ENCODE measurements at places on chromosomes 11 and 22.

- DNase-seq, result no peak
Observed at GRCh38 chr11:87722756-87723565, 452.3 kb downstream of the RAB38 start.

DNA sequence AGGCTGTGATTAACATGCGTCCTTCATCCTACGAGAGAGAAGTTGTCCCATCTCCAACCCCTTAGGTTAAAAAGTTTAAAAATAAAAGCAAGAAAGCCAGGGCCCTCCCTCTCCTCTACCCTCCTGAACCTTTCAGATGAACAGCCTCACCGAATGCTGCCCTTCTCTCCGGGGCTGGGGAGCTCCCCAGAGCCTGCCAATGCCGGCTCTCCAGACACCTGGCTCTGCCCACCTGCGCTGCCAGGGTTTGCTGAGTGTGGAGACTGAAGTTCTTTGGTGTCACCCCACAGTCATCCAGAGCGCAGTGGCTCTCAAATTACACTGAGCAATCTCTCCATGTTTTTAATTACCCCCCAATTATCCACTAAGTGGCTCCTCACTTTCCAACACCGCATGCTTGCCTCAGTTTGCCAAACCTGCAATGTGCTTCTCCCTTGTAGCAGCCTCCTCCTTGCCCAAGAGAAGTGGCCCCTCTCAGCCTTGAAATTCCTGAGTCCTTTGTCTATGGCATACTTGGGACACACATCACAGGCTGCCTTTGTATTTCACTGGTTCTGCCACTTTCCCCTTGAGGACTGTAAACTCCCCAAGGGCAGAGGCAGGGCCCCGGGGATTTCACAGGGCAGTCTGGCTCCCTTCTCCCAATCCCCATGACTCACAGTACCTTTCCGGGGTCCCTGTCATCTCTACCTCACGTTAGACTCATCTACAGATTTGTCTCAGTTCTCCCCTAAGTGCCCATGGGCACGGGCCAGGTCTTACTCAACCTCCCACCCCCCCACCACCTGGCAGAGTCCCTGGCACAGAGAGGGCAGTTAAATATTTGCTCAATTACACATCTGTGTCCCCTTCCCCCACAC is 2.0 kb downstream of the MYH9 start:
- DNase-seq, result no peak

- DNase-seq, result no peak
Observed at GRCh38 chr11:134231958-134232659, 7.6 kb downstream of the VPS26B start.

- no peak for DNase-seq
Observed at GRCh38 chr22:22141771-22142591, 102.6 kb upstream of the VPREB1 start.

DNA sequence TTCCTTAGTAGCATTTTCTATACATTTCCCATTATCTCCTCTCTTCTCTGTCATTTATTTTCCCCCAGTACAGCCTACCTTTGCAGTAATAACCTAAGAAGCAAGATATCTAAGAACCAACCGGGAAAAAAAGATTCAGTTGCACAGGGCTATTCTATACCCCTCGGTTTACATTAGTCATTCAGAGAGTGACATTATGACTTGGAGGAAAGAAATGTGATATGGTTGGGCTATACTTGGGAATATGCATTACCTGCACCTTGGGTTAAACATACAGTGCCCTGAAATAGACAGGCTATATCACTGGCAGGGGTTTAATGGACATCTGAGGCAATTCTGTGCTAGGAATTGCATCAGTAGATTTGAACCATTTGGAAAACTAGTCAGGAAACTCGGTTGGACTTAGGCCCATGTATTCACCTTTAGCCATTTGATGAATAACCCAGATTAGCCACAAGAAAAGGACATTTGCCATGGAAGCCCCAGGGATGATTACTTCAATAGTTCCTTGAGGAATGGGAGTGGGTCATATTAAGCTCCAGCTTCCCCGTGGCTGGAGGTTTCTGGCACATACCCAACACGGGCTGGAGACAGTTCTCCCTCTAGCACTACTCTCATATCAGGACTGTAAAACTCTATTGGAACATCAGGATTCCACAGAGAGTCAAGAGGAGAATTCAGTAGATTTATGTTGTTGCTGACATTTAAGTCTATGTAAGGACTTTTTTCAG is 973.2 kb downstream of the NTM start:
- no peak for DNase-seq

- DNase-seq, result no peak
Observed at GRCh38 chr11:116109228-116109627, 605.0 kb upstream of the CADM1 start.

DNA sequence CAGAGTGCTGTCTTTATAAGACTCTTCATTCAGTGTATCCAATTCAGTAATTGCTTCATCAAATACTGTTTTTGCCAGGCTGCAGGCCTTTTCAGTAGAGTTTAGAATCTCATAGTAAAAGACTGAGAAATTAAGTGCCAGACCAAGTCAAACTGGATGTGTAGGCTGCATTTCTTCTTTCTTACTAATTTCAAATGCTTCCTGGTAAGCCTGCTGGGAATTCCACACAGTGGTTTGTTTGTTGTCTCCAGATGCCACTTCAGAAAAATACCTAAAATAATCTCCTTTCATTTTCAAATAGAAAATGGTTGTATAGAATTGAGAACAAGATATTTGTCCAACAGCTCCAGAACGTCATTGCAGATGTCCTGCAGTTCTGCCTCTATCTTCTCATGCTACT is 34.7 kb downstream of the LDHAL6A start:
- DNase-seq, result no peak

DNA sequence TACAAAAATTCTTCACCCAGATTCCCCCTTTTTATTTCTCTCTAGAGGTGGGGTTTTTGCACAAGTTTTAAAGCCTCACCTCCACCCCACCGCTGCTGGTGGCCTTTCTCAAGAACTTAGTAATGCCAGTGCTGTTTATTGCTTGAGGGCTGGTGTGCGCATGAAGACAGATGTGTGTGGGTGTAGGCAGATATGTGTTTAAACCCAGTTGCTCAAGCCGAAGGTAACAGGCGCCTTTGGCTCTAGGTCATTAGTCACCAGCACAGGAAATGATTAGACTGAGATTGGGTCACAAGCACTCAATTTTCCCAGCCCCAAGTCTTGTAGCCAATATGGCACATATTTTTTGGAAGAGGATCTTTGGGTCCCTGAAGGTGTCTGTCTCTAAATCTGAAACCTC is 2.7 kb upstream of the CLMP start:
- no peak for DNase-seq

DNA sequence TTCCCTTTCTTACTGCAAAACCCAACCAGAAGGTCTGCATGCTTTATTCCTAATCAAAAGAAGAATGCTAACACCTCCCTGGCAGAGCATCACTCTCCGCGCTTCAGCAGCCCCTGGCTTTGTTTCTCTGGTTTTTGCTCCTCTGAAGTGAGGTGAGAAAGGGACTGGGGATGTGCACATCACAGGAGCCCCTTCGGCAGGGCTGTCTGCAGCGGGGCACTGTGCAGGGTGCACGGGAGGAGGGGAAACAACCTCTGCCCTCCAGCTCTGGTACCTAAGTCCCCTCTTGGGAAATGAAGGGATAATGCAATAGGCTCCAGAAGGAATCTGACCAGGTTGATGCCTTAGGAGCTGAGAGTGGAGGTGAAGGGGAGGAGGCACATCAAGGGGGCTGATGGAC is 312.7 kb downstream of the NTM start:
- no peak for DNase-seq

- DNase-seq, result no peak
Observed at GRCh38 chr22:48868554-48868953, 959.1 kb downstream of the BRD1 start.

- no peak for DNase-seq
Observed at GRCh38 chr22:31635638-31636306, 26.2 kb downstream of the PISD start.

DNA sequence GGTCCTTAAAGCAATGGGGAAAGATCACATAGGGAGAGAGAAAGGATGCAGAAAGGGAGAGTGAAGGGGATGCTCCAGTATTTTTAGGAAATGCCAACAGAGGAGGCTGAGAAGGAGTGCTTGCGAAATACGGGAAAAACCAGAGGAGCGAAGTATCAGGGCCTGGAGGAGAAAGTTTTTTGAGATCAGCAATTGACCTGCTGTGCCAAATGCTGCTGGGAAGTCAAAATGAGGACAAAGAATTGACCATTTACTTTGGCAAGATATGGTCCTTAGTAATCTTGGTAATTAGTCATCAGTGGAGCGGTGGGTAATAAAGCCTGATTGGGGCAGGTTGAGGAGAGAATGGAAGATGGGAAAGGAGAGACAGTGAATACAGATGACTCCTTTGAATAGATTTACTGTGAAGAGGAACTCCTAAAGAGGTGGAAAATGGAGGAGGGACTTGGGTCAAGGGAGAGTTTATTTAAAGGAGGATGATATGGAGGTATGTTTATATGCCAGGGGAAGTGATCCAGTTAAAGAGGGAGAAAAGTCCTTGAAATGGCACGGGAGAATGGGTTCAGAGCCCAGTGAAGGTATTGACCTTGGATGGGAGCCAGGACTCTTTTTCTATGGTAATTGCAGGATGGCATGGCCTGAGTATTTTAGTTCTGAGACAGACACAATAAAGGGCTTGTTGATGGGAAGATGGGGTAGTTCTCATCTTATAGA is 111.5 kb downstream of the PKNOX2 start:
- DNase-seq, result no peak

DNA sequence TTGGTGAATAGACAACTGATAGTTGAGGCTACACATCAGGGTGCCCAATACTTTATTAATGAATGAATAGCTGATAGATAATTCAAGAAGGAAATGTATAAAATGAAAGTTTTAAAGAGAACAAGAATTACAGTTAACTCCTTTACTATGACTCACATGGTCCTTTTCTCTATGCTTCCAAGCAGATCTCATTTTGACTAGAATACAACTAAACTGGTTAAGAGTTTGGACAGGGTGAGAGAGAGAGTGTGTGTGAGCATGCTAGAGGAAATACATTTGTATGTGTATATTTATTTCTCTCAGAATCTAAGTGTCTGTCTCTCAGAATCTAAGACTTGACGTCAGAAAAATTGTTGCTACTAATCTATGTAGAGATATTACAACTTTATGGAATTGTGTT is 66.7 kb downstream of the SIK2 start:
- DNase-seq, result no peak

- DNase-seq, result peak; percentile 2
Observed at GRCh38 chr11:122505304-122506006, 150.1 kb upstream of the UBASH3B start.

- no peak for DNase-seq
Observed at GRCh38 chr11:133081730-133082452, 450.4 kb downstream of the OPCML start.

- no peak for DNase-seq
Observed at GRCh38 chr11:11117730-11118129, 235.3 kb downstream of the CSNK2A3 start.

GRCh38 chr11:130533113-130533798 is 84.8 kb downstream of the ADAMTS15 start:
- DNase-seq, result no peak

- no peak for DNase-seq
Observed at GRCh38 chr11:115891581-115891980, 387.4 kb upstream of the CADM1 start.

DNA sequence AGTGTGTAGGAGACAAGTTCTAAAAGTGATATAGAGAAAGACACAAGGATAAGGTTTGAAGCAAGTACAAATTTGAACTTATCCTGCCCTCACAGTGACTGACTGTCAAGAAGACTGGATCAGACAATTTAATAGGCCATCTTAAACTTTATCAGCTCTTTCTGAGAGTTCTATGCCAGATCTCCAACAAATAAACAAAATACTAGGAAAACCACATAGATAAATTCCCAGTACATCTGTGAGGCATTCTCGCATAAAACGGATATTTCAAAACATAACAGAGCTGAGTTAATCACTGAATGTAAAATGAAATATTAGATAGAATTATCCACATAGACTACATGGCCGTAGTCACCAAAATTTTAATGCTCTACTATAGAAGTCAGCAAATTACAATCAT is 120.9 kb upstream of the LUZP2 start:
- DNase-seq, result no peak

- no peak for DNase-seq
Observed at GRCh38 chr11:111300569-111300968, 2.2 kb downstream of the POU2AF3 start.

DNA sequence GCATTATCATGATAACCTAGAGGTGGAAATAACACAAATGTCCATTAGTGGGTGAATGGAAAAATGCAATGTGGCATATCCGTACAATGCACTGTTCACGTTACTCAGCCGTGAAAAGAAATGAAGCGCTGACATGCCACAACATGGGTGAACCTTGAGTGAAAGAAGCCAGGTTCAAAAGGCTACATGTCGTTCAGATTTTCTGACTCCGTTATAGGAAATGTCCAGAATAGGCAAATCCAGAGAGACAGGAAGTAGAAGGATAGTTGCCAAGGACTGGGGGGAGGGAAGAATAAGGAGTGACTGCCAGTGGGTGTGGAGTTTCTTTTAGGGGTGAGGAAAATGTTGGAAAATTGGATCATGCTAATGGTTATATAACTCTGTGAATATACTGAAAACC is 133.8 kb downstream of the ATXN10 start:
- no peak for DNase-seq

GRCh38 chr22:28997342-28997741 is 64.3 kb downstream of the C22orf31 start:
- DNase-seq, result no peak

DNA sequence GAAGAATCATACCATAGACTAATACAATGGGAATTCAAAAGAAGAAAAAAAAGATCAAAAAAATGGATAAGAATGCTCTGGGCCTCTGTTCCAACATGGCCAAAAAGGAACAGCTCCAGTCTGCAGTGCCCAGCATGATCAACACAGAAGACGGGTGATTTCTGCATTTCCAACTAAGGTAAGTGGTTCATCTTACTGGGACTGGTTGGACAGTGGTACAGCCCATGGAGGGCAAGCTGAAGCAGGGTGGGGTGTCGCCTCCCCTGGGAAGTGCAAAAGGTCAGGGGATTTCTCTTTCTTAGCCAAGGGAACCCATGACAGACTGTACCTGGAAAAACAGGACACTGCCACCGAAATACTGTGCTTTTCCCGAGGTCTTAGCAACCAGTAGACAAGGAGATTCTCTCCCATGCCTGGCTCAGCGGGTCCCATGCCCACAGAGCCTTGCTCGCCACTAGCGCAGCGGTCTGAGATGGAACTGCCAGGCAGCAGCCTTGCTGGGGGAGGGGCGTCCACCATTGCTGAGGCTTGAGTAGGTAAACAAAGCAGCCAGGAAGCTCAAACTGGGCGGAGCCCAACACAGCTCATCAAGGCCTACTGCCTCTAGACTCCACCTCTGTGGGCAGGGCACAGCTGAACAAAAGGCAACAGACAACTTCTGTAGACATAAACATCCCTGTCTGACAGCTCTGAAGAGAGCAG is 428.4 kb downstream of the MN1 start:
- no peak for DNase-seq

GRCh38 chr11:91293119-91293518 is 931.5 kb upstream of the FAT3 start:
- no peak for DNase-seq

DNA sequence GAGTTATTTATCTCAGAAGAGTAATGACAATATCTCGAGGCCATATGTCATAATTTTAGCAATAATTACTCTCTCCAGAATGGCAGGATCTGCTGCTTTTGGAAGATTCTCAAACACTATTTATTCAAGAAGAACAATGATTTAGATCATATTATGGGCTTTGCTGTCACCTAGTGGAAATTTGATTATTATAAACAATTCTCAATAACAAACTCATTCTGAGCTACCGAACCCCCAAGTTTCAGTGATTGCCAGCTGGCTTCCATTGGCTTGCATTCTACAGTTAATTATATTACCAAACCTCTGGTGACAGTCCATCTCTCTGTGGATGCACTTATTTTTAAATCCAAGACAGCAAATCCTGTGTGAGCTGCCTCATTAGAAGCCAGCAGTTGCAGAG is 27.9 kb upstream of the SLC36A4 start:
- DNase-seq, result no peak

GRCh38 chr11:1755692-1756561 is 5.5 kb upstream of the IFITM10 start:
- DNase-seq, result no peak

All from activated naive CD4-positive, alpha-beta T cell (primary cell).